DND-41 (cell line): ENCODE measurements at places on chromosomes 4 and X.

DNA sequence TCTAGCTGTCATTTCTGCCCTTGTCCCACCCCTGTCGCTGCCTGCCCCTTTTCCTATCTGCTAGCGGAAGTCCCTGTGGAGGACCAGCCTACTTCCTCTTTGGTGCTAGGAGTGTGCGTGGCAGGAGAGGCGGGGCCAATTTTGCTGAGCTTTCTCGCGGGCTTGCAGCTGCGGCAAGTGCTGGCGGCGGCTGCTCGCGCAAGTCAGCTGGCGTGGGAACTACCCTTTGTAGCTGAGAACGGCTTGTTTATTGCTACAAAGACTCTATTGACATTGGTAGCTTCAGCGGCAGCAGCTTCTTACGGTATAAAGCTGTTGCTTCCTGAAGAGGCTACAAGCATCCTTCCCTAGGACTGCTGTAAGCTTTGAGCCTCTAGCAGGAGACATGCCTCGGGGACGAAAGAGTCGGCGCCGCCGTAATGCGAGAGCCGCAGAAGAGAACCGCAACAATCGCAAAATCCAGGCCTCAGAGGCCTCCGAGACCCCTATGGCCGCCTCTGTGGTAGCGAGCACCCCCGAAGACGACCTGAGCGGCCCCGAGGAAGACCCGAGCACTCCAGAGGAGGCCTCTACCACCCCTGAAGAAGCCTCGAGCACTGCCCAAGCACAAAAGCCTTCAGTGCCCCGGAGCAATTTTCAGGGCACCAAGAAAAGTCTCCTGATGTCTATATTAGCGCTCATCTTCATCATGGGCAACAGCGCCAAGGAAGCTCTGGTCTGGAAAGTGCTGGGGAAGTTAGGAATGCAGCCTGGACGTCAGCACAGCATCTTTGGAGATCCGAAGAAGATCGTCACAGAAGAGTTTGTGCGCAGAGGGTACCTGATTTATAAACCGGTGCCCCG is at the start of gene MAGEH1:
MAGEH1 (plus strand) TSS at position 138 of the 843 bp plus-strand sequence; CDS start at position 386, 248 bp downstream.
- H3K4me1 ChIP-seq, result peaks cover 17% of the 10 kb centered on the region
- no peaks in the 10 kb centered on the region for H3K36me3 ChIP-seq
- DNase-seq, result peak; percentile 89
- H3K27me3 ChIP-seq, result no peaks in the 10 kb centered on the region
- H3K27ac ChIP-seq, result peak within 1 kb of the TSS; percentile 77

- no peak overlapping the region for H3K27ac ChIP-seq
- H3K4me1 ChIP-seq, result no peaks in the 10 kb centered on the region
- H3K36me3 ChIP-seq, result no peaks in the 10 kb centered on the region
- no peaks in the 10 kb centered on the region for H3K27me3 ChIP-seq
- H3K4me3 ChIP-seq, result no peak overlapping the region
Measured at GRCh38 chr4:38150766-38151165, 190.6 kb downstream of the PTTG2 start.

- H3K4me3 ChIP-seq, result no peak overlapping the region
- DNase-seq, result no peak
- no peaks in the 10 kb centered on the region for H3K4me1 ChIP-seq
- H3K36me3 ChIP-seq, result no peaks in the 10 kb centered on the region
- no peaks in the 10 kb centered on the region for H3K27me3 ChIP-seq
- H3K27ac ChIP-seq, result no peak overlapping the region
Measured at GRCh38 chrX:100445593-100445992, 35.5 kb upstream of the PCDH19 start.

DNA sequence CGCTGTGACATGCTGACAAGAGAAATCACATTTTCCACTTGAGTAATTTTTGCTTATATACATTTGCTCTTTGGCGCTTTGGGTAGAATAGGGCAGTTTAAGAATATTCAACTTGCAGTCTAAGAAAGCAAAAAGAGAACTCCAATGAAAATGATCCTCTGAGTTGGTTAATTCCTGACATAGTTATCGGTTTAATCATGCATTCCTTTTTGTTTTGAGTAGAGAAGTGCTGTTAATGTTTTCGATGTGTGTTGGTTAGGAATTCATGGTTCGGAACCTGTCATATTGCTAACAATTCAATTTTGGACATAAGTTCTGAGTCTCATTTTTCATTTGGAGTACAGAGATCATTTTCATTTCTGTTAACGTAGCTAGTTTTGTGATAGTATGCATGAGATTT is 700.6 kb upstream of the PITX2 start:
- no peaks in the 10 kb centered on the region for H3K4me1 ChIP-seq
- DNase-seq, result no peak
- H3K4me3 ChIP-seq, result no peak overlapping the region
- H3K36me3 ChIP-seq, result no peaks in the 10 kb centered on the region

DNA sequence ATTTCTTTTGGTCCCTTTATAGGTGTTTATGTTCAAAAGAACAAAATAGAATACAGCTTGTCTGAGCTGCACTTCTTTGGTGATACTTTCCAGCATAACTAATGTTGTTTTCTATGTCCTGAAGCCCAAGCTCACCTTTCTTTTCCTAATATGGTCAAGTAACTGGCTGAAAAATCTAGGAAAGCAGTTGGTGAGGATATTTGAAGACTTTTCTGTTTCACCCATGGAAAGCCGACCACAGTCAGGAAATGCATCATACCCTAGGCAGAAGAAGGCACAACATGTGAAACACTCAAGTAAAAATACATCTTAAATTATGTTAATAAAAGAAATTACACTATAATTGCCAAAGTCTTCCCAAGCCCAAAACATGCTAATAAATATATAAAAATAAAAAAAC is 337.0 kb downstream of the PDGFC start:
- no peaks in the 10 kb centered on the region for H3K4me1 ChIP-seq
- no peak for DNase-seq
- H3K36me3 ChIP-seq, result no peaks in the 10 kb centered on the region
- H3K27me3 ChIP-seq, result no peaks in the 10 kb centered on the region
- H3K4me3 ChIP-seq, result no peak overlapping the region

DNA sequence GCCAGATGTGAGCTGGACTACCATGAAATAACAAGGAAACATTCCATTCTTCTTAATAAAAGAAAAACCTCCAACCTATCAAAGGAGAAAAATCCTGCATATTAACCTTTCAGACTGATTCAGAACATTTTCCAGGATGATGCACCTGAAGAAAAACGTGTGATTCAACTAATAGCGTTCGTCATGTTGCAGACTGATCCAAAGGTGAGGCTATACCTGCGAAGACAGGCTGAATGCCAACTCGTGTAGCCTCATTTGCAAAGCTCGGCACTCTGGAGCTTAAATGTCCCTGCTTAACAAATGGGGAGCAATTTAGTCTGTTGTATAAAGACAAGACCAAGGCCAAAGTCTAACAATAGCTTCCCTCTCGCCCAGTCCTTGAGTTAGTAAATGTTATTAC is 172.0 kb upstream of the NOCT start:
- no peaks in the 10 kb centered on the region for H3K36me3 ChIP-seq
- H3K27ac ChIP-seq, result no peak overlapping the region
- DNase-seq, result no peak
- no peak overlapping the region for H3K4me3 ChIP-seq
- peaks cover 21% of the 10 kb centered on the region for H3K27me3 ChIP-seq
- no peaks in the 10 kb centered on the region for H3K4me1 ChIP-seq

- H3K4me1 ChIP-seq, result no peaks in the 10 kb centered on the region
- no peaks in the 10 kb centered on the region for H3K27me3 ChIP-seq
- H3K27ac ChIP-seq, result no peak overlapping the region
Measured at GRCh38 chr4:147741190-147741788, 9.4 kb downstream of the ARHGAP10 start.

- no peak overlapping the region for H3K27ac ChIP-seq
- H3K36me3 ChIP-seq, result no peaks in the 10 kb centered on the region
- DNase-seq, result no peak
- H3K4me1 ChIP-seq, result no peaks in the 10 kb centered on the region
Measured at GRCh38 chrX:110796407-110796697, 735 bp upstream of the CHRDL1 start.

GRCh38 chr4:123744664-123745290 is 348.2 kb downstream of the SPRY1 start:
- H3K4me3 ChIP-seq, result no peak overlapping the region
- no peaks in the 10 kb centered on the region for H3K27me3 ChIP-seq
- no peaks in the 10 kb centered on the region for H3K4me1 ChIP-seq
- no peaks in the 10 kb centered on the region for H3K36me3 ChIP-seq
- no peak overlapping the region for H3K27ac ChIP-seq
- no peak for DNase-seq

DNA sequence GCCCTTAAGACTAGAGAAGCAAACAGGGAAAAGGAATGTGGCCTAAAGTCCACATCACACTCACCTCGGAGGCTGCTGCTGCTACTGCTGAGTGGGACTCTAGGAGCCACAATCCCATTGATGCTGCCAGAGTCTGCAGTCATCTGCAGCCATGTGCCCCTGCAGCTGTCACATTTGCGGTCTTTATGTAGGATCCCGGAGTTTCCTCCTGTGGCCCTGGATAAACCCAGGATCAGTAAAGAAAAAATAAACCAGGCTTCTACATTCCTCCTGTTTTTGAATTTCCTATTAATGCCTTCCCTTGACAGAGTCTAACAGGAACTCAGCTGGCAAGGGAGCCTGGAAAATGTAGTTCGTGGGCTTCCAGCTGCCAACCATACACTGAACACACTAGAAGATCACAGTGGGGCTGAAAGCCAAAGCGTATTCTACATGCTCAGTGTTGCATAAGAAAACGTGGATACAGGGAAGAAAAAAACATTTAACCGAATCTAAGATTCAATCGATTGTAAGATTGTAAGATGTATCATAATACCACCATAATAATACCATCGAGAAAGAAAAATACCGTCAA is 10.3 kb upstream of the PHEX start:
- H3K27ac ChIP-seq, result no peak overlapping the region
- H3K27me3 ChIP-seq, result no peaks in the 10 kb centered on the region
- no peaks in the 10 kb centered on the region for H3K4me1 ChIP-seq
- H3K4me3 ChIP-seq, result no peak overlapping the region
- H3K36me3 ChIP-seq, result no peaks in the 10 kb centered on the region

GRCh38 chr4:107721436-107722100 is 1.5 kb upstream of the PAPSS1 start:
- H3K36me3 ChIP-seq, result no peaks in the 10 kb centered on the region; the same call in 1 of the 2 replicates
- no peak overlapping the region; the same call in 1 of the 2 replicates for H3K4me3 ChIP-seq
- peaks cover 28% of the 10 kb centered on the region for H3K4me1 ChIP-seq
- peak; percentile 28 for DNase-seq

DNA sequence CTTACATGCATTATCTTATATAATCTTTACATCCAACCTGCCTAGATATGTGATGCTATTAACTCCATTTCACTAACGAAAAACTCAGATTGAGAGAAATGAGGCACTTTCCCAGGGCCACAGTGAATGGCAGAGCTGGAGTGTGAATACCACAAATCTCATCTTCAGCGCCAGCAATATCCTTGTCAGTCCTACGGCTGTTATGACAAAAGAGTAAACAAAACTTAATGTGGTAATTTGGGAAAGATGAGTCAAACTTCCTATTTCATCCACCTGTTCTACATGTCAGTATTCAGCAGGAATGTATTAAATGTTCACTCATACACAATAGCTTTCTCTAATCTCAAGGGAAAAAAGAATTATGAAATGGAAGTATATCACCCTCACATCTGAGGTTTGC is 56.9 kb downstream of the FAT1 start:
- H3K4me1 ChIP-seq, result no peaks in the 10 kb centered on the region
- no peak overlapping the region for H3K4me3 ChIP-seq
- no peaks in the 10 kb centered on the region for H3K27me3 ChIP-seq
- no peaks in the 10 kb centered on the region for H3K36me3 ChIP-seq

DNA sequence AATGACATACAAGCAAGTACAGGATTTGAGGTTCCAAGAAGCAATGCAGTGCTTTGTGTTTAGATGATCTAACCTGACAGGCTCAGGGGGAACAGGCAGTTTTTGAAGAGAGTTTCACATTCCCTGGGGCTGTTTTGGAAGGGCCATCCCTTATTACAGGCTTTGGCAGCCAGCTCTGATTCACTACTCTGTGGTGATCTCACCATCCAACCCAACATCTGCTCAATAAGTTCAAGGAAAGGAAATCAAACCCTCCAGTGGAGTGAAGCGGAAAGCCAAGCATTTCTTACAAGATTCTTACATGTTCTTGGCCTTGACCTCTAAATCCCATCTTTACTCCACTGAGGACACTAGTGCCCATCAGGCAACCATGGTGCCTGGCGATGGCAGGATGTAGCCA is 7.5 kb downstream of the IDS start:
- peaks cover 8% of the 10 kb centered on the region; the same call in 1 of the 2 replicates for H3K4me1 ChIP-seq
- H3K36me3 ChIP-seq, result peaks cover 86% of the 10 kb centered on the region
- no peaks in the 10 kb centered on the region for H3K27me3 ChIP-seq
- H3K27ac ChIP-seq, result no peak overlapping the region
- no peak for DNase-seq

GRCh38 chrX:12610079-12610478 is 181.1 kb upstream of the PRPS2 start:
- H3K27ac ChIP-seq, result no peak overlapping the region
- no peaks in the 10 kb centered on the region for H3K27me3 ChIP-seq
- DNase-seq, result no peak
- H3K4me3 ChIP-seq, result no peak overlapping the region
- H3K4me1 ChIP-seq, result no peaks in the 10 kb centered on the region
- no peaks in the 10 kb centered on the region for H3K36me3 ChIP-seq

DNA sequence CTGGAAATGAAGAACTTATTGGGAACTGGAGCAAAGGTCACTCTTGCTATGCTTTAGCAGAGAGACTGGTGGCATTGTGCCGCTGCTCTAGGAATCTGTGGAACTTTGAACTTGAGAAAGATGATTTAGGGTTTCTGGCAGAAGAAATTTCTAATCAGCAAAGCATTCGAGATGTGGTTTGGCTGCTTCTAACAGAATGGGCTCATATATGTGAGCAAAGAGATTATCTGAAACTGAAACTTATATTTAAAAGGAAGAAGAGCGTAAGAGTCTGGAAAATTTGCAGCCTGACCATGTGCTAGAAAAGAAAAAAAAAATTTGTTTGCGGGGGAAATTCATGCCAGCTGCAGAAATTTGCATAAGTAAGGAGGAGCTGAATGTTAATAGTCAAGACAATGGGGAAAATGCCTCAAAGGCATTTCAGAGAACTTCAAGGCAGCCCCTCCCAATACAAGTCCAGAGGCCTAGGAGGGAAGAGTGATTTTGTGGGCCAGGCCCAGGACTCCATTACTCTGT is 35.9 kb upstream of the PAPSS1 start:
- no peak overlapping the region for H3K27ac ChIP-seq
- H3K4me1 ChIP-seq, result no peaks in the 10 kb centered on the region
- H3K36me3 ChIP-seq, result no peaks in the 10 kb centered on the region
- no peak overlapping the region for H3K4me3 ChIP-seq
- H3K27me3 ChIP-seq, result peaks cover 3% of the 10 kb centered on the region

DNA sequence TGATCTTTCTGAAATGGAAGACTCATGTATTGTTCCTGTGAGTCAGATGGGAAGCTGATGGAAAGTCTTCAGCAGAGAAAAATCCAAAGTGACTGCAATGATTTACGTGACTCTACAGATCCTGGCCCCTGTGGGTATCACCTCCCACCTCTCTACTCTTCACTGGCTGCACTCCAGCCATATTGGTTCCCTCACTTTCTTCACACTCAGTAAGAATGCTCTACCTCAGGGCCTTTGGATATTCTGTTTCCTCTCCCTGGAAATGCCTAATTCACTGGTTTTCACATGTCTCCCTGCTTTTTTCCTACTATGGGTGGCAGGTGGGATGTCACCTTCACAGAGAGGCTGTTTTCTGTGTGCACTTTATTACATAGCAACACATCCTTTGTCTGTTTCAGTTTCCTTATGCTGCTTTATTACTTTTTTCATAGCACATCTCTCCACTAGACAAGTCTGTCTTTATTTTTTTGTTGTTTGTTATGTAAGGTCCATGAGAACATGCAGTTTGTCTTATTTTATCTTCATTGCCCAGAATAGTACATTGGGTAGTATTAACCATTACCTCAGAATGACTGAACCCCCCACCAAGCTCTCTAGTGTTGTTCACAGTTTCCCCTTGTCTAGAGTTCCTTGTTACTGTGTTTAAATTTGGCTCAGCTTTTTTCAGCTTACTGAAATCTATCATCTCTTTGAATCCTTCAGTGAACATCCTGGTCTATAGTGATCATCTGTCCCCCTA is 57.6 kb upstream of the CLNK start:
- no peak overlapping the region for H3K27ac ChIP-seq
- H3K36me3 ChIP-seq, result no peaks in the 10 kb centered on the region
- no peaks in the 10 kb centered on the region for H3K27me3 ChIP-seq
- no peaks in the 10 kb centered on the region for H3K4me1 ChIP-seq
